ENCODE measurements at places on chromosomes 4 and X.

GRCh38 chrX:147803948-147804347, 107.8 kb upstream of the FMR1 start:
- DNase-seq = no peak

DNA sequence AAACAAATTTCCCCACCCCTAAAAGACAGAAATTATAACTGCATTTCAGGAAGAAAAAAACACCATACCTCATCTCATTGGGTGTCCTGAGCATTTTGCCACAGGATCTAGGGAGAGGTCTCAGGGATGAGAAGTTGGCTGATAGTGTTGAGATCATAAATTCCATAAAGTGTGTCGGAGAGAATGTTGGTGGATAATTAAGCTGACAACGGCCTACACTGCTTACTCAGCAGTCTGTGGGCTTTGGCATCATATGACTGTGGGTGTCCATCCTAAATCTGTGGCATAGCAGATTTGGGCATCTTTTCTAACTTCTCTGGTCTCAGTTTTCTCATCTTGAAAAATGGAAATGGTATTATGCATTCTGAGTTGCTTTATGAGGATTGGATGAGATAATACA, 12.3 kb downstream of the CENPVL3 start:
- DNase-seq = no peak

DNA sequence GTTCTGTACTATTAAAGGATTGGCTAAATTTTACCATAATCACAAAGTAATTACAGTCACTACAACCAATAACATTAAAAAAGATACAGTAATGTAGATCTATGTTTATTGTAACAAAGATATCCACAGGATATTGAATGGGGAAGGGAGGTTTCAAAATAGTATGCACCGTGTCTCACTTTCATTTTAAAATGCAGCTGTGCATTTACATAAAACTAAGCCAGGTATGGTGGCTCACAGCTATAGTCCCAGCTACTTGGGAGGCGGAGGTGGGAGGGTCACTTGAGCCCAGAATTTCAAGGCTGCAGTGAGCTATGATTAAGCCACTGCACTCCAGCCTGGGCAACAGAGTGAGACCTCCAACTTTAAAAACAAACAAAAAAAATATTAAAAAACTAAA, 8.5 kb downstream of the SRP72 start:
- DNase-seq = no peak

GRCh38 chr4:169756971-169757574, 671 bp downstream of the HPF1 start:
- no peak for DNase-seq

DNA sequence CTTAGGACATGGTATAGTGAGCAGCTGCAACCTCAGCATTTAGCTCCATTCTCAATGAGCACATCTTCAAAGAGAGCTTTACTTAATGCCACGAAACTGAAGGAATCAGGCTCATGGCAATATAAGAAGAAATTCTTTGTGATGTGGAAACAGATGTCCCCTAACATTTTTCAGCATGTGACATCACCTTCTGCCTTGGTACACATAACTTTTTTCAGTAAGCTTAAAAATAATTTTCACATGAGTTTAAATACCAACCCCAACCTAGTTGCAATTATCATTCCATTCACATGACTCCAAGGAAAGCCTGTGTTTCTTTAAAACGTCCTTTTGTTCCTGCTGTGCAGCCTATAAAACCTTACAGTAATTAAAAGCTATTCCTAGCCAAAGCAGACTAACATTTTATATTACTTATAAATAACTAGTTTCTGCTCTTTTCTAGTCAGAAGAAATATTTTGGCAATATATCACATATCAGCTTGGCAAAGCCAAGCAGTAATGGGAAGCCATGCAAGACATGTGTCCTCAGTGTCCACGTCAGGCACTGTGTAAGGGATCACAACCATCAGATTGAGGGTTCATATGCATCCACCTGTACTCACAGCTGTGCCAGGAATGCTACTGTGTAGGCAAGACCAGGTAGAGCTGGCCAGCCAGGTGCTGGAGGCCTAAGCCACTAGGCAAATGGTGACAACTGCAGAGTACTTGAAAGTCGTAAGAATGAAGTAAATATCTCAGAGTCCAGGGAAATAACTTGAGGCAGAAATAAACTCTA, 466.6 kb downstream of the INPP4B start:
- DNase-seq = no peak

DNA sequence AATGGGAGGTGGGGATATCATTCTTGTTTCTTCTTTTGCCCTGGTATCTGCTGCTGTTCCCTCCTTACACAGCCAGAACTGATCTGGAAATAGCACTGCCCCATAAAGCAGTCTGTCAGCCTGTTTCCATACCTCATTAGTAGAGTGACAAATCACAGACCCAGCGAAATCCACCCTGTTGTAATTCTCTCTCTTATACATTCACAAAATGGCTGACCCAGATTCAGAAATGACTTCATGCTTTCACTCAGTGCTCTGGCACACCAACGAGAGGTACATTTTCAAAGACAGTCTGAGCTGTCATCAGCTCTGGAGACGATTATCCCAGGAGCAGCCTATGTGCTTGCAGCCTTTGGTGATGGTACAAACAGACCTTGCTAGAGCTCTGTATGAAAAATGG, 164.6 kb downstream of the AFF2 start:
- no peak for DNase-seq

- DNase-seq = no peak
These were observed 23.4 kb upstream of the HTRA3 start for GRCh38 chr4:8245884-8246833.

- DNase-seq = no peak
These were observed 155.3 kb upstream of the TEX13A start for GRCh38 chrX:105375816-105376215.

- no peak for DNase-seq
These were observed 12.8 kb downstream of the DCUN1D4 start for GRCh38 chr4:51855751-51856150.

- no peak for DNase-seq
These were observed 90.3 kb upstream of the TBL1X start for GRCh38 chrX:9374555-9374954.

DNA sequence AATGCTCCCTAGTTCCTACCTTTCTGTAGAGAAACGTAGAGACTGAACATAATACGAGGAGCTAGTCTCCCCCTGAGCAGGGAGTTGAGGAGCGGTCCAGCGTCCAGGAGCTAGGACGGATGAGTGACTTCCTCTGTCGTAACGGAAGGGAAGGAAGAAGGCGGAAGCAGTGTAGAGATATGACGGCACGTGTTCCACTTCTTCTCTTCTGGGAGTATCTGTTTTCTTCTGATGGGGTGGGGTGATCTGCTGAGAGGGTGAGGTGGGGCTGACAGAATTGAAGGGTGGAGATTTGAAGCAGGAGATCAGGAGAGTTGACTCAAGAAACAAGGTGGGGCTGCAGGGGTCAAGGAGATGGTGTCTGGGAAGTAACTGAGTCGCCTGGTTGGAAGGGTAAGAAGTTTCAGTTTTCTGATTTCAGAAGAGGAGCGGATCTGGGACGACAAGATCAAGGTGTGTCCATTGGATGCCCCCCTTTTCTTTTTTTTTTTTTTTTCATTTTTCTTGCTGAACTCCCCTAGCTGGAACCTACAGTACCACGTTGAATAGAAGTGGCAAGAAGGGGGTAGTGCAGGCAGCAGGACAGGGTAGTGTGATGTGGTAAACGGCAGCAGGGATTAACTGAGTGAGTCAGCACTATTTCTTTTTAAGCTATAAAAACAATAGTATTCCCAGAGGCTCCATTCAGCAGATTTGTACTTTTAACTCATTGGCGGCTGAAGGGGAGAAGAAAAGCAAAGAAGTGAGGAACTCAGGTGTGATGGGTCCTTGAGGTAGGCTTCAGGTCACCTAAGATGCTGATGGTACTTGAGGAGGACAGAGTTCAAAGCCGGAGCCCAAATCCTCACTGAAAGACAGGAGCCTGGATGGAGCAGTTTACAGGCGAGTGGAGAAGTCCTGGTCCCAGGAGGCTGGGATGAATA, 50.8 kb upstream of the SETD7 start:
- DNase-seq = no peak

- no peak for DNase-seq
These were observed 1026.6 kb downstream of the RAPGEF2 start for GRCh38 chr4:160129439-160129838.

GRCh38 chr4:8045909-8046308, 106.2 kb upstream of the AFAP1 start:
- DNase-seq = no peak

GRCh38 chr4:186932631-186933187, 209.1 kb upstream of the FAT1 start:
- no peak for DNase-seq

- DNase-seq = peak; percentile 98
These were observed 10.1 kb upstream of the ADH1A start for GRCh38 chr4:99300934-99301333.

DNA sequence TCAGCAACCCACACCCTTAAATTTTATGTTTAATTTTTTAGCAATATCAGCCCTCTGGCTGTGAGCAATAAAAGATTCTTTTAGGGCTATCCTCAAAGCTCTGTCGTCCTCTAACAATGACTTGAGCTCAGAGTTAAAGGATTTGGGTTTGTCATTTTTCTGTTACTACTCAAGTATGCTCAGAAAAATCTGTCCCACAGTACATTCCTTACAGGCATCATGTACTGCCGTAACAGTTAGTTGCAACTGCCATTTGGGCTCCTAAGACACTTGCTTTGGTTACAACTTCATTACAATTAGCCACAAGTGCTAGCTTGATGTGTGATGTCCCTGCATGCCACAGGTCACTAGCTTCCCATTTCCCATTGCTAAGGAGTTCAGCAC, 33.2 kb downstream of the COQ2 start:
- DNase-seq = no peak

DNA sequence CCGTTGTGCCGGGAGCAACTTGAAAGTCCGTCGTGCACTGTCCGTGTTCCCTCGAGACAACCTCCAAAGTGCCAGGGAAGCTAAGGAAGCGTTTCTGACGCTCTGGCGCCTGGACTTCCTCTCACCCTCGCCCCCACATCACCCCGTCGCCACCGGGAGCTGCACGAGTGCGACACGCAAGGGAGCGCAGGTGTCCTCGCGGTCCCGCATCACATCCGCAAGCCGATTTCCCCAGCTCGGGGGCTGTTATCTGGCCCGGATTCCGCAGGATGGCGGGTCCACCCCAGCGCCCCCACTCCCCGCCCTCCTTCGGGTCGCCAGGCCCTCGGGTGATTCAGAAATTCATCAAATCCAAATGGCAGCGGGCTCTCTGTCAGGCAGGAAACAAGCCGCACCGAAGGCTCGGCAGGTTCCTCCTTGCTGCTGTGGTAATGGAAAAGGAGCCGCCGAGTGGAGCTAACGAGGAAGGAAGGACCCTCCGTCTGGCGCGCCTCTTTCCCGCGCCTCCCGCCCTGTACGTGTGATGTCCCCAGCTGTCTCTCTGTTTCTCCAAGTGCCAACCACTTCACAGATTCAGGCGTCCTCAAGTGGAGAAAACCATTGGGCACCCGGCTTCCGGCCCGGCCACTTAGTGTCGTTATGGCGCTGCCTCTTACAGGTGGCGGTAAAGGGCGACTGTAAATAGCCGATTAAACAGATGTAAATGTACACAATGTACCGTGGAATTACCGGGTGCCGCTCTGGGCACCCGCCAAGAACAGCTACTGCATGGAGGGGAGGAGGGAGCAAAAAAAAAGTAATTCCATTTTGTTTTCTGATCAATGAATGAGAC, 921 bp upstream of the SETD7 start:
- DNase-seq = peak; percentile 79

DNA sequence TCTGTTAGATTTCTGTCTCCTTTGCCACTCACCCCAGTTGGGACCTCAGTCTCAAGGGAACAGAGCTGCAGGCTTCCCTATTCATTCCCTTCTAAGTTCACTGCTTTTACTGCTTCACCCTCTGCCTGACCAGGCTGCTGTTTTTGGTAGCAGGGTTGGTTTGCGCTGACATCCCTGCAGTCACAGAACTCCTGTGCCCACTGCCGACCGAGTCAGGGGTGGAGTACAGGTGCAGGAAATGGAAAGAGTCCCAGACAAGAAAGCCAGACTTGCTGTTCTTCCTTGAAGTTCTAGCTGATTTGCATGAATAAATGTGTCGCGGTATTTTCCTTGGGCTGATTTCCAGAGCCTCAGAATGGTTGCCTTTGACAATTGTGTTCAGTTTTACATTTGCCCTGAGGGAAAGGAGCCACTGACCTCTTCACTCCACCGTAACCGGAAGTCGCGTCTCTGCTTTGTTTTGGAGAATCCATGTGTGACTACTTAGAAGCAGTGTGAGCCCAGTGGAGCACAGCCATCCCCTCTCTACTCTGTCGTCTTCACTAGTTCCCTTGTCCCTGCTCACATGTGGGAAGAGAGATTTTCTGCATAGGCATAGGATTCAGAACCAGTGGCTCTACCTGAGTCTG, 84.8 kb downstream of the TNIP2 start:
- DNase-seq = no peak

DNA sequence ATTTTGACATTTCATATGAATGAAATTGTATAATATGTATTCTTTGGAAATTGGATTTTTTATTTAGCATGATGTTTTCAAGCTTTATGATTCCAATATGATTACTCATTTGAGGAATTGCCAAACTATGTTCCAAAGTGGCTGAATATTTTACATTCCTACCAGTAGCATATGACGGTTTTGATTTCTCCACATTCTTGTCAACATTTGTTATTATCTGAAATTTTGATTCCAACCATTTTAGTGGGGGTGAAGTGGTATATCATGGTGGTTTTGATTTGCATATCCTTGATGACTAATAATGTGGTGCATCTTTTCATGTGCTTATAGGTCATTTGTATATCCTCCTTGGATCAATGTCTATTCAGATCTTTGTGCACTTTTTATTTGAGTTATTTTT, 2.6 kb upstream of the BEX1 start:
- no peak for DNase-seq

DNA sequence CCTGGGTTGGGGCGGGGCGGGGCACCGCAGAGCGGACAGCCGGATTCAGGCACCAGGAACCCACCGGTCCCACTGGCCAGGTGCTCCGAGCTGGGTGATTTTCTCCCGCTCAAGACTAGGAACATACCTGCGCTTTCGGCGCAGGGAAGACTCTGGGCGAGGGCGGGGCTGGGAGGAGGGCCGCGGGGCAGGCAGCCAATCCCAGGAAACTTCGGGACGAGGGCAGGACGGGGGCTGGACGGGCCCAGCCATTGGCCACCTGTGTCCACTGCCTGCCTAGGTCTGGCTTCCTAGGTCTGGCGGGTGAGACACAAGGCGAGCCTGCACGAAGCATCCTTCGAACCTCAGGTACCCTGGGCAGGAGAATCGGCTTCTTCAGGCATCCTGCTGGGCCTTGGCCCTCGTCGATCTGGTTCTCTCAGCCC, 274 bp upstream of the ERVMER34-1 start:
- DNase-seq = peak; percentile 68

GRCh38 chr4:108965016-108965415, 202.2 kb upstream of the ETNPPL start:
- DNase-seq = no peak

DNA sequence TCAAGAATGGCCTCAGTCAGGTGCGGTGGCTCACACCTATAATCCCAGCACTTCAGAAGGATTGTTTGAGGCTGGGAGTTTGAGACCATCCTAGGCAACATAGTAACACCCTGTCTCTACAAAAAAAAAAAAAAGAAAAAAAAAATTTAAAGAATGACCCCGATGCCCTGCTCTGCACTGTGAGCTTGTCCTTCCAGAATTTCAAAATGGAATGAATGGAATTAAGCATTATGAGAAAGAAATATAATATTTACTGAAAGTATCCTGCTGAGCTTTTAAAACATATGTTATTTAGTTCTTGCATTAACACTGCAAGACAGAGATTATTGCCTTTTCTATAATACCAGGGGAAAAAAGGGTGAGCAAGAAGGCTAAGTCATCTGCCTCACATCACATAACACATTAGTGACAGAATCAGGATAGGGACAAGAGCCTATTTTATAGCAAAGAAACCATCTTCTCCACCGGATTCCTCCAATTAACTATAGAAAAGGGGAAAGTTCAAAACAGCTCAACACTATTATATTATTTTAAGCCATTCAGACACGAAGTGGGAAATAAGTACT, 41.9 kb upstream of the GAB1 start:
- DNase-seq = no peak
